ENCODE measurements at places on chromosomes 11 and 22.
A peak's percentile ranks its signal among the peaks of the same experiment; 100 is the strongest.

- DNase-seq, result peak; percentile 8
Observed at GRCh38 chr11:107591378-107592230, 657 bp downstream of the ELMOD1 start.

DNA sequence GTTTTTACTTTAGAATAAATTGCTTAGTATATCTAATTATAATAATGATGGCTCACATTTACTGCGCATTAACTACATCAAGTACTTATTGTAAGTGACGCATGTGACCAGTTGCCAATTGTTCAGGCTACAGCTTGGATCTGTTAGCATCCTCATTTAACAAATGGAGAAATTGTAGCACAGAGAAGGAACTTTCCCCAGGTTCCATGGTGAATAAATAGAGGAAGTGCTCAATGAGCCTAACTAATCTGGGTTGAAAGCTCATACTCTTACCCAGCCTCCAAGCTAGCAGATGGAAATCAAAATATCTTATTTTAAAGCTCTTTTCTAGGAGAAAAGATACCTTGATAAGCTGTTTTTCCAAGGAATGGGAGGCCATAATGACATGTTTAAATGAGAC, 19.8 kb downstream of the MMP27 start:
- DNase-seq, result no peak

DNA sequence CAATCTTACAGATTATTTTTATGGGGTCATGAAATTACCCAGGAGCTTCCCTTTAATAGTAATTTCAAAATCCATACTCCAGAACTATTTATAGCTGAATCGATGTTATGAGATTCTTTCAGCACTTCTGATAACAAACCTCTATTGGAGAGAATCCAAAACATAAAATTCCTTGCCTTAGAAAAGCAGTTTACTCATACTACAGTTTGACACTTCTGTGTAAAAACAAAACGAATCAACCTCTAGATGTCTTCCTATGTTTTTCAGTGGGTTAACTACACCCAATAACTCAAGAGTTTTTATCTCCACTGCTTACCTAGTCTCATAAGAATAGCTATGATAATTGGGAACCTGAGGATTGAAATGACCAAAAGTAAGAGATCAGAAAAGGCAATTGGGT, 35.6 kb downstream of the KIF18A start:
- no peak for DNase-seq

GRCh38 chr11:11843211-11843621, 1.4 kb downstream of the USP47 start:
- no peak for DNase-seq

GRCh38 chr11:75474240-75474639, 41.2 kb upstream of the KLHL35 start:
- DNase-seq, result no peak

- no peak for DNase-seq
Observed at GRCh38 chr11:94175535-94175934, 46.9 kb downstream of the PANX1 start.

- no peak for DNase-seq
Observed at GRCh38 chr22:39675947-39676346, 105.4 kb downstream of the CACNA1I start.

DNA sequence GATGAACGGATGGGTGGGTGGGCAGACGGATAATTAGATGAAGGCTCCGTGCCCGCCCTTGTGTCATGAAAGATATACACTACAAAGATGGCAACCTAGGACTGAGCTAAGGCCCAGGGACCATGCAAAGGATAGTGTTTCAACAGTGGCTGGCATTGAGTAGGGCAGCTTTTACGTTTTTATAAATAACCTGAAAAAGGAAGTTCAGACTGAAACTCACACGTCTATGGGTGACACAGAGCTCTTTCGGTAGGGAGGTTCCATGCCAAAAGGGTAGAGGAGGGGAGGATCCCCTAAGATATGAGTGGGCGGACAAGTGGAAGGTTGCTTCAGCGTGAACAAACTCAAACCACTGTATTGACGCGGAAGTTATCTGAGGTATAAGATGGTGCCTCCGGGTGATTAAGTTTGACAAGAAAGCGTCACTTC, 90.5 kb downstream of the UBASH3B start:
- DNase-seq, result no peak

- DNase-seq, result no peak
Observed at GRCh38 chr22:37511395-37512104, 7.7 kb downstream of the CARD10 start.

GRCh38 chr11:78212586-78213371, 24.1 kb downstream of the USP35 start:
- DNase-seq, result no peak

DNA sequence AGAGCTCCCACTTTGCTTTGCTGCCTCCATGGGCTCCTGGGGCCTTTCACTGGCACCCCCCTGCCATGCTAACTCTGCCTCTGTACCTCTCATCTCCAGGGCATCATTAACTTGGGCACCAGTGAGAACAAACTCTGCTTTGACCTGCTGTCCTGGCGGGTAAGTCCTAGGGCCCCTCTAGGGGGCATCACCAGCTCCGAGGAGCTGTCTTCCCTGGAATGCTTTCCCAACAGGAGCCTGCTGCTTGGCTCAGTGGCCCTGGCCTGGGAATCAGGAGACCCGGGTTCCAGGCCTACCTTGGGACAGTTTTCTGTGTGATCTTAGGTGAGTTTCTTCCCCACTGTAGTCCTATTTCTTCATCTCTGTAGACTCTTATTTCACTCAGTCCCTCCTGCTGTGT, 5.1 kb downstream of the ACCS start:
- DNase-seq, result no peak

- peak; percentile 29 for DNase-seq
Observed at GRCh38 chr11:765025-765801, 12.1 kb downstream of the GATD1 start.

DNA sequence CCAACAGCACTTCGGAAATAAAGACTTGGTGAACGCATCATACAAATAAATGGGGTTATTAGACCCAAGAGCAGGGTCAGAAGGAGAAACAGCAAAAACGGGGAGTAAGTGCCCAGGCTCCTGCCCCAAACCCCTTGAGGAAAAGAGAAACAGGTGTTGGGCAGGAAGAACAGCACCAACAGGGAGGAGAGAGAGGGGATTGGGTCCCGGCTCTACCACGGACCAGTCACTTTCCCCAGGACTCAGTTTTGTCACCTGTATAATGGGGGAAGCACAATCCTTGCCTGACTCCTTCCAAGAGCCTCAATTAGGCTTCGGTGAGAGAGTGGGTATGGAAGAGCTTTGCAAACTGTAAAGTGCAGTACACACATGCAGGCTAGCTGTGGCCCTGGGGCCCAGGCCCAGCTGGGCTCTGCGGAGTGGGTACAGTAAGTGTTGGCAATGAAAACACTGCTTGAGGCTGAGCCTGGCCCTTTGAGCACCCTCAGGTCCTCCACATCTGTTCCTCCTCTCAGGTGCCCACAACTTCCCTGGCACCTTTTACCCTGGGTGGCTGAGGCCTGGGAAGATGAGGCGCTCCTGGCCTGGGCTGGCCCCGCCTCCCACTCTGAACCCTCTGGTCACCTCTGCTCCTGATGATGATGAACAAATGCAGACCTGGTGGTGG, 8.9 kb downstream of the SLC29A2 start:
- DNase-seq, result no peak

DNA sequence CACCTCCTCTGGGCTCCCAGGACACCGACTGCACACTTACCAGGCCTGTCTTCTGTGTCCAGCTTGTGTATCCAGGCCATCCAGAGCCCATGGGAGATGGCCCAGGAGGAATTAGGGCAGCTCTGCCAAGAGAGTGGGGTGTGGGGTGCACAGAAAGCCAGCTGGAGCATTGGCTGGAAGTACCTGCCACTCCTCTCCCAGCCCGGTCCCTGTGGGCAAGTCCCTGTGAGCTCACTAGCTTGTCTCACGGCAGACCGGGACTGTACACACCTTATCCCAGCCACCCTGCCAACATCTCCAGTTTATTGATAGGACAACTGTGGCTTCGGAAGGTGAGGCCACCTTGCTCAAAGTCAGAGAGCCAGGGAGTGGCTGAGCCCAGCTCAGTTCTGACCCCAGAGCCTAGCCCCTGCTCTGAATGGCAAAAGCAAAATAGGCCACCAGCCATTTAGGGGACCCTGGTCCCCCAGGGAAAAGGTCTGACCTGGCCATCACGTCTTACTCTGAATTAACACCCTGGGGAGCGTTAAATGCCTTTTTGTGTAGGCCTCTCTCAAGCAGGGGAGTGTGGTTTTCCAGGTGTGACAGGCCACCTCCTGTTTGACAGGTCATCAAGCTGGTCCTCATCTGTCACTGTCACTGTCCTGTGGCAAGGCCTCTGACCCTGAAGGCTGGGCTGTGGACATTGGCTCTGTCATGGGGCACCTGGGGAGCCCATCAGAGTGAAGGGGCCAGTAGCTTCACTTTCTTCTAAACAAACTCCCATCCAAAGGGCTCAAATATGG, 15.1 kb downstream of the UQCR10 start:
- DNase-seq, result no peak

DNA sequence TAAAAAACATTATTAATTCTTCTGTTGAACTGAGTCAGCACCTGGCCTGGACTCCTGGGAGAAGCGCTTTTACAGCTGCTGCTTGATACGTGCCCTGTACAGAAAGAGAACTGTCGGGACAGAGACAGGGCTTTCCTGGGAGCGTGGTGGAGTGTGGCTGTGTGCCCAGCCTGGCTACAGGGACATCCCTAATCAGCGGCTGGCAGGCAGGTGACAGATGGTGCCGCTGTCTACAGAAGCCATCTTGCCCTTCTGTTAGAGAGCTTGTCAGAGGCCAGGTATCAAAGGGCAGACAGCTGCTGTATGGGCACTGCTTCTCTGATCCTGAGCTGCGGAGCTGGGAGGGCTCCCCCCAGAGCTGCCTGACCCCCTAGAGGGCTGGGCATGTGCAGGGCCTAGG, 361.8 kb downstream of the TENM4 start:
- no peak for DNase-seq

DNA sequence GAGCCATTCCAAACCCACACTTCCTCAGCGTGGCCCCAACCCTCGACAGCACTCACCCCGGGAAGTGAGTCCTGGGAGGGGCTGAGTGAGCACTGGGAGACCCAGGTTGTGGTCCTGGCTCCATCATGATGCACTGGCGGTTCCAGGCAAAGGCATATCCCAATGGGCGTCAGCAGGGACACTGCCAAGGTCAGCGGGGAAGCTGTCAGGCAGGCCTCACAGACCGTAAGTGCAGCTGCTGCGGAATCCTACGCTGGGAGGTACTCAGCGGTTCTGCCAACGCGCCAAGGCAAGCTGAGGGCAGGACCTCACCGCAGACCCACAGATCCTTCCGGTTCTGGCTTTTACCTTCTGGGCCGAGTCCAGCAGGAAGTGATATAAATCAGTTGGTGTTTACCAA, 1.4 kb upstream of the GAL3ST1 start:
- no peak for DNase-seq

DNA sequence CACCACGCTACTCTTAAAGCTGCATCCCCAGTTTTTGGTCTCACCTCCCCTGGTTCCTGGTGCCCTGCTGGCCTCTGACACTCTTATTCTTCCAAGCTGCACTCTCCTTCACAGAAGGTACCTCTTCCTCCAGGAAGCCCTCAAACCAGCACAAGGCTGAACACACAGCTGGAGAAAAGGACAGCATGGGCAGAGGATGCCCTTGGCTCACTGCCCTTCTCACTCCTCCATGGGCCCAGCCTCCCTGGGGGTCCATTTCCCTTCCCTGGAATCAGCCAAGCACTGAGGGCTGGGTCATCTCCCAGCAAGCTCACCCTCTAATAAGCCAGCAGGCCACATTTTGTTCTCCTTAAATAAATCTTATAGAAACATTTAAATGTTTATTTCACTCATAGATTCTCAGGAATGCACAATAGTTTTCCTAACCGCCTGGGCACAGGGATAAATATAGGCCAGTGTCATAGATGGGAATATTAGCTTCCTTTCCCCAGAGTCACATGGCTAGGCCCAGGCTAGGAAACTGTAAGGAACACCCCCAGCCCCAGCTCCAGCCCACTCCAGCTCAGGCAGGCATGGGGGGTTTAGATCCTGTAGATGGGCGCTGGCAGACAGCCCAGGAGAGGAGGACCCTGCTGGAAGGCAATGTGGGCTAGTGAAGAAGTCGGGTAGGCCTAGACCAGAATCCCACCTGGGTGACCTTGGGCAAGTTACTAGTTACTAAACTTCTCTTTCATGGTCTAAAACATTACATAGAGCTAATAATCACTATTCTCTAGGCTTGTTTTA, 51.5 kb downstream of the IRAG1 start:
- DNase-seq, result no peak

- no peak for DNase-seq
Observed at GRCh38 chr11:33690290-33691065, 10.1 kb downstream of the C11orf91 start.

GRCh38 chr11:109604481-109605400, 182.8 kb downstream of the C11orf87 start:
- DNase-seq, result no peak

DNA sequence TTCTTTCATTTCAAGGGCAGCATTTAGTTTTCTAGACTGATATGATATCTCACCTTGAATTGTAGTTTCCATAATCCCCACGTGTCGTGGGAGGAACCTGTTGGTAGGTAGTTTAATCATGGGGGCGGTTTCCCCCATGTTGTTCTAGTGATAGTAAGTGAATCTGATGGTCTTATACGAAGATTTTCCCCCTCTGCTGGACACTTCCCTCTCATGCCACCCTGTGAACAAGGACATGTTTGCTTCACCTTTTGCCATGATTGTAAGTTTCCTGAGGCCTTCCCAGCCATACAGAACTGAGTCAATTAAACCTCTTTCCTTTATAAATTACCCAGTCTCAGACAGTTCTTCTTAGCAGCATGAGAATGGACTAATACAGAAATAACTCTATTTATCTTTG, 851.1 kb upstream of the FAT3 start:
- DNase-seq, result no peak

DNA sequence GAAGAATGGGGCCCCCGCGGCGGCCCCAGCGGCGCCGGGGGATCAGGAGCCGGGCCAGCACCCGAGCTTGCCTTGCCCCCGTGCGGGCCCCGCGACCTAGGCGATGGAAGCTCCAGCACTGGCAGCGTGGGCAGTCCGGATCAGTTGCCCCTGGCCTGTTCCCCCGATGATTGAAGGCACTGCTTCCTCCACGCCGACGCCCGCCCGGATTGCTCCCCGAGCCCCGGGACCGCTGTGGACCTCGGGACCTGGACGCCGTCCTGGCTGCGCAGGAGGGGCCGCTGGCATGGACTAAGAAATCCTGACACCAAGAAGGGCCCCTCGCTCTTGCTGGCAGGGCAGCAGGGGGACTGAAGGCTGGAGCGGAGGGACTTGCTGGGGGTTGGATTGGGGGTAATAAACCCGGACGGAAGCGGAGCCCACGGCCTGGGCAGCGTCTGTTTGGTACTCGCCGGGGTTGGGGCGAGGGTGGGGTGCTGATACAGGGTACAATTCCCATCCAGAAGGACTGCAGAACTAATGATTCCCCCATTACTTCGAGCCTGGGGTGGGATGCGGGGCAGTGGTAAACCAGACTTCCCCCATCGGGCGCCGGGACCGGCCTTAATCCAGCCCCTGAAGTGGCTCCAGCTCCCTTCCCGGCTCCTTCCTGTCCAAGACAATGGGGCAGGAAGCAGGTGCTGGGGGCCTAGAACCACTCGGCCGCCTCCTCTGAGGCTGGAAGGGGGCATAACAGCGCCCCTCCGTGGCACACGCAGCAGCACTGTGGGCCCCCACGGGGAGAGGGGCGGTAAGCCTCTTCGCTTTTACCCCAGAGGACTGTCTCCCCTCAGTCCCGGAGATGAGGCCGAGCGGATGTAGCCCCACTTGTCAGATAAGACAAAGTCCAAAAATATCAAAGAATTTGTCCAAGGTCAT, 1.0 kb downstream of the CCDC85B start:
- DNase-seq, result peak; percentile 29
